Aorta (tissue), 5 donors: ENCODE measurements at places on chromosomes 6 and 20.

GRCh38 chr6:161058741-161059140, 67.2 kb downstream of the MAP3K4 start:
- DNase-seq, result no peak

- DNase-seq, result no peak
Measured at GRCh38 chr6:85068221-85068620, 303.8 kb upstream of the TBX18 start.

DNA sequence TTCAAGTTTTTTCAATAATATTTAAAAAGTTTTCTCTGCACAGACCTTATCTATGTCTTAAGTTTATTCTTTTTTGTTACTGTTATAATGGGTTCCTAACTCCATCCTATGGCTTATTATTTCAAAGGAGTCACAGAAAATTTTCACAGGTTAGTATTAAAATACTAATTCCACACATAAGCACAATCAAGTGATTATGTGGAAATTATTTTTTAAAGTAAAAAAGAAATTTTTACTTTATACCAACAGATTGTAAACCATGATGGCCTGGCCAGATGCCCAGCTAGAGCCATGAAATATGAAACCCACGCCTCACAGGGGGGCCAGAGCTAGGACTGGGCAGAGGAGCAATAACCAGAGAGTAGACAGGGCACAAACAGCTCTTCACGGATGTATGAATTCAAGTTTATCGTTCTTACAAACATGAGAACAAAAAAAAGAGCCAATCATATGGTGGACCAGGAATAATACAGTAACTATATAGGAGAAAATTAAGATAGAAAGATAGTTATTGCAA, 34.0 kb downstream of the NUDT3 start:
- no peak for DNase-seq

- no peak for DNase-seq
Measured at GRCh38 chr20:22574545-22575086, 9.8 kb downstream of the FOXA2 start.

DNA sequence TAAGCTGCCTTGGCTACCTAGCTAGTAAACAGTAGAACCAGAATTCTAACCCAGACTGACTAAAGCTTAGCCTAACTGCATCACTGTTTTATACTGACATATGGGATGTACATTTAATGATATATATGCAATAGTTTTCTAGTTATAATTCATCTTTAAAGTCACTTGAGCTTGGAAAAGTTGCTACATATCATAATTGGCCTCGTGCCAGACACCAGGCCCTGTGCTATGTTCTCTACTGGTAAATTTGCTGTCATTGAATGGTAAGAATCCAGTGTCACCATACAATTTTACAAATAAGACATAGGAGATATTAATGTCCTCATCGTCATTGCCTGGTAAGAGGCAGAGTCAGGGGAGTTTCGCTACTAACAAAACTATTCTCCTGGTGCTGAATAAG, 396.8 kb downstream of the CDKAL1 start:
- no peak for DNase-seq

DNA sequence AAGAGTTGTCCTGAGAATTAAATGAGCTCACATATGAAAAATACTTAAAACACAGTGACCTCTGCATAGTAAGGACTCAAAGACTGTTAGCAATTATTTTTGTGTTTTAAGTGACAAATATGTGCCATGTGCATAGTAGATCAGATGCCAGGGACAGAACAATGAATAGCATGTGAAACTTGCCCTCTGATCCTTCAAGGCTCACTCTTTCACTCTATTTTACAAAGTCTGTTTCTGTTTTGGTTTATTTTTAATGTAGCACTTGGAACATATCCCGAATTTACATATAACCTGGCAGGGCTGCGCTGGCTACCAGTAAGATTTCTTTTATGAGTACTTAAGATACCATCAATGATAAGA, 135.5 kb upstream of the TNFAIP3 start:
- no peak for DNase-seq

- DNase-seq, result no peak
Measured at GRCh38 chr6:132085731-132086130, 134.6 kb upstream of the CCN2 start.
